NCI-H524 treated with DMSO at 0.1 percent for 48 hours (cell line): ENCODE measurements at places on chromosomes 6 and 20.

GRCh38 chr6:7114744-7115458 is 7.1 kb downstream of the RREB1 start:
- DNase-seq = no peak

GRCh38 chr6:46331461-46331860 is 159.8 kb downstream of the RCAN2 start:
- no peak for DNase-seq

DNA sequence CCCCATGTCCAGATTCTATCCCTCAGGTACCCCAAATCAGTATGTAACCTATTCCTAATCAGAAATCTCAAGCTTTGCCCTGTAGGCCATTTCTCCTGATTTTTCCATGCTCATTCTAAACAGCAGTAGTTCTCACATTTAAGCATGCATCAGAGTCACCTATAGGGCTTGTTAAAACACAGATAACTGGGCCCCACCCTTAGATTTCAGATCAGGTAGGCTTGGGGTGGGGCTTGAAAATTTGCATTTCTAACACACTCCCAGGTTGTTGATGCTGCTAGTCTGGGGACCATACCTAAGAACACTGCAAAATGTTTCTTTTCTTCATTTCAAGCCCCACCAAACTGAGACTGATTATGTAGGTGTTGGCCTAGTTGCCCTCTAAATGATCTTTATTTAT is 621.2 kb upstream of the FLRT3 start:
- no peak for DNase-seq

DNA sequence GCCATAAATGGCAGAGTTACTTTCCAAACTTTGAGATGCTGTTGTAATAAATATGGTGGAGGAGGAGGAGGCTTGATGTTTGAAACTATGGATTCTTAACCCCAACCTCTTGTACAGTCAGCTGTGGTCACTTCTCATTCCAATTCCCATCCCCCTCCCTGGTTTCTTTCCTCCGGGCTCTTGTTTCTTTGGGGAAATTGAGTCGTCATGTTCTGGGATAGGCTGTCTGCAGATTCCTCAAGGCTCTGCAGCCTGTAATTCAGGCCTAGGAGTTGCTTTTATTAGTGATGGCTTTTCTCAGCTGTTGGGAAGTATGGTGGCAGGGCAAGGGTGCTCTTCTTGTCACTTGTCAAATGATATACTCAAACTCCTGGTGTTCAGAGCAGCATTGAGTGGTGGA is 2.6 kb downstream of the PTK7 start:
- no peak for DNase-seq

- no peak for DNase-seq
Observed at GRCh38 chr6:113888493-113888892, 31.3 kb downstream of the MARCKS start.

DNA sequence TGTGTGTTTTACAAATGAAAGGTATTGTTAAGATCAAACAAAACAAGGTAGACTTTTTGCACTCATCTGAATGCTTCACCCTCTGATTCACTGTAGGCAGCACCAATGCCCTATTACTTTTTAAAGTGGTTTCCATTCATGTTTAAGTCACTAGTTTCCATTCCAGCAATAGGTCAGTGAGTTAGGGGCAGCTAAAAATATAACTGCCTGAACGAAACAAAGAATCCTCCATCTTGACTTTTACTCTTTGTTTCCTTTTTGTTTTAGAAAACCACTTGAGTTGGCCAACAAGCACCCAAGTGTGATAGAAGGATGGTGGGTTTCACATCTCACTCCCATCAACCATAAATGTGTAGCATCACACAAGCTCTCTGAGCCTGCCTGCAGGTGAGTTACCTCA is 25.5 kb downstream of the CLIC5 start:
- DNase-seq = no peak

- no peak for DNase-seq
Observed at GRCh38 chr6:16162003-16162402, 33.1 kb downstream of the MYLIP start.

DNA sequence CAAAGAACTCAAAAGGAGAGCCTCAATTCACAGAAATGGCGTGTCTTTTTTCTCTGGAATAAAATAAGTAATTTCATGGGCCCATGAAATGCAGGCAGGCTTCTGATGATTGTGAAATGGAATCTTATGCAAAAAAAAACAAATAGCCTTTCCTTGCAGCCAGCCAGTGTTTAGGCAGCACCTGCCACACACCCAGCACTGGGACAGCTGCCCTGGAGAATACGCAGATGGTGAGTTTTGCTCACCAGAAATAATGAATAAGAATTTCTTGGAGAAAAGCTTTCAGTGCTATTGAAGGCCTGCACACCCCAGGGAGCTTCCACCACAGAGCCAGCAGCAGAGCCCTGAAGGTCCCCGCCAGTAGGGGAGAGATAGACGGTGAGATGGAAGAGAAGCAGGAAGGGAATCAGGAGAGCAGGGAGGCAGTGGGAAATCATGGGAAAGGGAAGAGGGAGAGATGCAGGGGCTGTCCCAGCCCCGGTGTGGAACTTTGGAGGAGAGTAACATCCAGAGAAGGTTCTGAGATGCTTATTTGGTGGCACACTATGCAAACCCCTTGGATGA is 54.9 kb downstream of the PXDC1 start:
- DNase-seq = no peak

DNA sequence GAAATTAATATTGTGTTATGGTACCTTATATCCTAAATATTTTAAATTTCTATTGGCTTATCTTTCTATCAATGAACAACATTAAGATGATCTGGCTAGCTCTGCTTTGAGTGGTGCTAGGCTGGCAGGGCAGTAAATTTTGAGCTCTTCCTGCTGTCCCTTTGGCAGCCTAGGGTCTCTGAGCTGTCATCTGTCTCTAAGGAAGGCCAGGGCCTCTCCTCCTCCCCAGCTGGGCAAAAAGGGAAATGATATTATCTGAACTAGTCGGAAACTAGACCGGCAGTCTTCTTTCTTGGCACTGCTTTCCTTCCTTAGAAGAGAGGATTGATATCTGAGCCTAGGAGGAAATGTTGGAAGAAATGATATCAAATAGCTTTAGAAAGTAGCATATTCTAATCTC is 176.7 kb upstream of the BTBD3 start:
- no peak for DNase-seq

- no peak for DNase-seq
Observed at GRCh38 chr20:20037960-20038359, 14.3 kb downstream of the CRNKL1 start.

GRCh38 chr6:106147476-106147875 is 61.3 kb downstream of the PRDM1 start:
- no peak for DNase-seq

DNA sequence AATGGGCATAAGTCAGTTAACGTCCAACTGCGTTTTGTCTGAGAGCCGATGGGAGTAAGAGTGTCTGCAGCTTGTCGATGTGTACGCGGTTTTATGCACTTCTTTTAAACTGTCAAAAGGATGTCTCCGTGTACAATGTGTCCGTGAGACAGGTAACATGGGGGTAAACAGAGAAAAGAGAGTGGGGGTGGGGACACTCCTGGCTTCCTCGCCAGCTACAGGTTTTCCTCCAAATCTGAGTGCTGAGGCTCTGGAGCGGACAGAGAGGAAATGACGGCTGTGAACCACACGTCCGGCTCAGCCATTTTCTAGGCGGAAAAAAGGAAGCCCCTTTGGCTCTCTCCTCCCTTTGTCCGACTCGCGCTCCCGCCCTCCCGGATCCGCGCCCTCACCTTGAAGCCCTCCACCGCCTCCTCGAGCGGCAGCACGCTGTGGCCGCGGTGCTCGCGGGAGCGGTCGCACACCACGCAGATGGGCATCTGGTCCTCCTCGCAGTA is 916 bp downstream of the TRIM27 start:
- no peak for DNase-seq

DNA sequence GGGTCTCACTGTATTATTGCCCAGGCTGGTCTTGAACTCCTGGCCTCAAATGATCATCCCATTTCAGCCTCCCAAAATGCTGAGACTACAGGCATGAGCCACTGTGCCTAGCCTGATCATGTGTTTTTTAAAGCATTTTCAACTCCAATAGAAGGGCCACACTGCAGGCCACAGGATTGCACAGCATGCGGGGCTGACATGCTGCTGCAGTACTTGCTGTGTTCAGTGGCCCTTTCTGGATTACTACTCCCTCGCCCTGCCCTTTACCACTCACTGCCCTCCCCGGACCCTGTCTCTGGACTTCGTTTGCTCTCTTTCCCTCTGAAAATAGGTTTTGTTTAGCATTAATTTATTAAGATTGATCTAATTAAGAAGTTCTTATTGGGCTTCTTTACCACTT is 37.3 kb downstream of the HECA start:
- no peak for DNase-seq
